ENCODE measurements at places on chromosomes 4 and X.

DNA sequence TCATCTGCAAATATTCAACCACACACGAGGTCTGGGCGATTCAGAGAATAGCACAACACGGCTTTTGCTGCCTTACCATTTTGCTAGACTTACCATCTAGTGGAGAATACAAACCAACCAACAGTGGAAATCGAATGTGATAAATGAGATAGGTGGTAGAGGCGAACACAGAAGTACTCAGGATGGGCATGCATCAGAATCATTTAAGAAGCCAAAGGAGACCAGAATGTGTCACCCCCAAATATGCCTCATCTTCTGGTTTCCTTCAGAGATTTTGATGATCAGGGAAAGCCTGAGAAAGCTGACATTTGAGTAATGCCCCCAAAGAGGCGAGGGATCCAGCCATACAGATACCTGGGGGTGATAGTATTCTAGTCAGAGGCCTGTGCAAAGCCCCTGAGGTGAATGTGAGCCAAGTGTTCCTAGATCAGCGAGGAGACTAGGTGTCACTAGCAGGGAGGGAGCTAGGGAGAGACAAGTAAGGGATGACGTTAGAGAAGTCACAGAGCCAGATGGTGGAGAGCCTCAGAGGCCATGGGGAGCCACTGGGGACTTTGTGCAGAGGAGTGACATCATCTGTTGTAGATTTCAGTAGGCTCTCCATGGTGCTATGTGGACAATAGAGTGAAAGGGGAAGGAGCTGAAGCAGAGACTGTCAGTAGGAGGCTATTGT, 1.7 kb downstream of the MTMR1 start:
- DNase-seq, result no peak

DNA sequence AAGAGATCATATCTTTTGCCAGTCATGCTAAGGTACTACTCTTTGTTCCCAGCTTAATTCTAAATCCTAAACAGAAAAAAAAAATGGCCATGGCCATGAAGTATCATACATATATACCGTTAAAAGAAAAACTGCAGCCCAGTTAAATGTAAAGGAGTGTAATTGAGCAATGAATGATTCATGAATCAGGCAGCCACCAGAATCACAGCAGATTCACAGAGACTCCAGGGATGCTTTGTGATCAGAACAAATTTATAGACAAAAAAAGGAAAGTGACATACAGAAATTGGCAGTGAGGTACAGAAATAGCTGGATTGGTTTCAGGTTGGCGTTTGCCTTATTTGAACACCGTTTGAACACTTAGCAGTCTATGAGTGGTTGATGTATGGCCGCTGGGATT, 42.1 kb upstream of the PDGFC start:
- no peak for DNase-seq

DNA sequence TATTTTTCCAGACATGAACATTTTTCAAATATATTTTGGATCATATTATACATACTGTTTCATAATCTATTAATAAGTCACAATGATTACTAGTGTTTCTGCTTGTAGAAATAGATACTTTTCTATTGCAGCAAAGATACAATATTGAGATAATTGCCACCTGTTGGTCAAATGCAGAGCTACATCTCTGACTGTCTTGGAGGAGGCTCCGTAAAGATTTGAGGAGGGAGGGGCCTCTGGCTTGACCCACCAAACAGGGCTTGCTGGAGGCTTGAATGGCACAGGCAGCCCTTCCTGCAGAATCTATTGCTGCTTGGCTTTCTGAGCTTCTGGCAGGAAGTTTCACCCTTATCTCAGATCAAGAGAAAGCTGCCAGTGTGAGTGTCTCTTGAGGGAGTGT, 99.3 kb upstream of the ARMCX2 start:
- DNase-seq, result no peak

- no peak for DNase-seq
Measured at GRCh38 chr4:35556387-35556786, 687.9 kb downstream of the ARAP2 start.

DNA sequence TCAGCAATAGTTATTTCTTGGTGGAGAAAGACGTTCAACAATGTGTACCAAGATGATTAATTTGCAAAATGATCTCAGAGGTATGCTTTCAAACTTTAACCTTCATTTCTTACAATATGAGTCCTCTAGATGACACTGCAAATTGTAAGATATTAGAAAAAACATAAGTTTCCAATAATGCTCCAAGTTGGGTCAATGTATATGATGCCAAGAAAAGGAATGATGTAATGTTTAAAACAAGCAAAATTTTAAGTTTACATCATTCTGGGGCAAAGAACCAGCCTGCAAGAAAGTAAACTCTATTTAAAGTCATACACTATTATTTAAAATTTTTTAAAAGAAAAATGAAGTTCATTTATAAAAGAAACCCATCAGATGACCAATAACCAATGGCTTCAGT, 56.1 kb downstream of the PRSS12 start:
- no peak for DNase-seq

- no peak for DNase-seq
Measured at GRCh38 chr4:147370473-147370872, 110.4 kb upstream of the EDNRA start.

GRCh38 chrX:129262912-129263311, 260.4 kb downstream of the SMARCA1 start:
- DNase-seq, result no peak

GRCh38 chr4:15690020-15690809, 8.6 kb downstream of the FAM200B start:
- DNase-seq, result no peak

- DNase-seq, result no peak
Measured at GRCh38 chr4:27894951-27895350, 1034.3 kb downstream of the STIM2 start.

GRCh38 chr4:114791976-114792375, 193.4 kb downstream of the UGT8 start:
- no peak for DNase-seq

GRCh38 chrX:139680356-139680755, 27.6 kb downstream of the MCF2 start:
- DNase-seq, result no peak

DNA sequence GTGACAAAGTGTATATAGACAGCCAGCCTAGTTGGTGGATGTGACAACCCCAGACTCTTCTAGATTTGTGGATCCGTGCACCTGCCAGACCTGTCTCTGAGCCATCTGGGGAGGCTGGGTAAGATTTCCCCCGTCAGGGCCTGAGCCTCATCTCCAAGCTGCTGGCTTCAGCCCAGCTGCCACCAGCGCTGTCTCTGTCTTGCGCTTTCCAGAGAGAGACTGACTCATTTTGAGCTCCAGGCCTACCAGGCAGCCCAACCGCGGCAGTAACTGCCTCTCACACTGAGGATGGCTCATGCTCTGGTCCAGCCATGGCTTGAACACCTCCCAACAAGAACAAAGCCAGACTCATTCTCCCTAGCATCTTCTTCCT, 26.4 kb downstream of the NOP14 start:
- no peak for DNase-seq

DNA sequence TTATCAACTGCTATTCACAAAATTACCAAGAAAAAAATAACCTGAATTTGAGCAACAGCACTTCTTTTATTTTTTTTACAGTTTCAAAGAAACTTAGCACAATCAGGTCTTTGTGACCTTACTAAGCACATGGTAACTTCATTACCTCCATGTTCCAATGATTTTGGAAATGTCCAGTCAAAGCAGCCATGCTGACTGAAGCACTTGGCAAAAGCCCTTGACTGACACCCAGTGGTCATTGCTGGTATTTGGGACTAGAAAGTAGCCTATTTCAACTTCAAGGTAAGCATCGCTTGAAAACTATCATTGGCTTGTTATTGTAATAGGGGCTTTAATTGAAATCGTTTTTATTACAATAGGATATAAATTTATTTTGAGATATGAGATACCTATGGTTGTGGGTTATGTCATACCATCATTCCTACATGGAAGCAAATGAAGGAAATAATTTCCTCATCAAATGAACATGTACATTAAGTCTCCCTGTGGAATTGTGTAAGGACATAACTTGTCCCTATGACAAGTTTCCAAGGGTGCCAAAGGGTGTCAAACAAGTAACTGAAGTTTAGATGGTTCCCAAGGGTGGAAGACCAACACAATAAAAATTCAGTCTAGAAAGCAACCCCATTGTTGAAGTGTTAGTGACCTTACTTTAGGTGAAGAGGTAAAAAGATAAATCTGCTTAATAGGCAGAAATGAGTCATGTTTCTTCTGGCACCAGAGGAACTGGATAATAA, 15.2 kb upstream of the ANXA10 start:
- DNase-seq, result no peak

- no peak for DNase-seq
Measured at GRCh38 chrX:19554786-19555185, 39.5 kb upstream of the MAP3K15 start.
